ENCODE measurements at places on chromosomes 2 and 18. TPM values are rescaled to one million over a fixed set of nuclear protein-coding genes. Genes with fewer than 3 reads are reported as not detected.

DNA sequence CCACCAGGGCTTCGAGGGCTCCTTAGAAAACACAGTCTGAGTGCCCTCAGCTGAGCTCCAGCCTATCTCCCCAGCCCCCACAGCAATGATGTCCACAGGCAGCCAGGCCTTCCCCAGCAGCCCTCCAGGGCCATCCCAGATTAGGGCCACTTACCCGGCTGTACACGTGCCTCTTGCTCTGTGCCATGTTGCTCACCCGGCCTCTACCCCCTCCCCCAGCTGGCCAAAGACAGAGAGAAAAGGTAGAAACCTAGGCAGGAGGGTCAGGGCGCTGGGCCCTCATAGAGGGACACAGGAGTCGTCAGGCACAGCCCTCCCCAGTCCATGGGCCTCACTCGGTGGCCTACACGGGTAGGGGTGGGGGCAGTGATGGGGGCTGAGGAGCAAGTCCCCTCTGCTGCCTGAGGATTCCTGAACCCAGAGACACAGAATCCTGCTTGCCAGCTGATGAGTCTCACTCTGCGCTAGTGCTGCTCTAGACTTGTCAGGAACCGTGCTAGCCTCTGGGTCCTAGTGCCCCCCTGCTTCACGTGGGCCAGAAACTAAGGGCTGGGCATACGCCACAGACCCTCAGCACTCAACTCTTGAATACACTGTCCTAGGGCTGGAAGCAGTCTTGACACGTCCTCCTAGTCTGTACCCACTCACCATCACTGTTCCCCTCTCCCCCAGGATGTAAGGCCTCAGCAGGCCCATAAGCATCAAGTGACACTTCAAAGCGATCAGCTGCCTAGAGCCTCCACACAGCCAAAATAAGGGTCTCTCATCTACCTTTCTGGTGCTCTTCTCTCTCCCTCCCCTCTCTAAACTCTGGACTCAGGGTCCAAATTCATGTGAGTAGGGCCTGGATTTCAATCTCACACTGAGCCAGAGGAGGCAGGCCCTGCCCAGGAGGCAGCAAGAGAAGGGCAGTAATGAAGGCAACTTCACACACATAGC lies at the start of gene DCTN1:
Gene DCTN1, minus strand, starts transcription at position 461 of the 939 bp plus-strand sequence. Its CDS starts 274 bp downstream, at position 187.
- peak; percentile 44 for DNase-seq

SPATA3 gene
- polyA plus RNA-seq = not detected

CCDC74A gene
- polyA plus RNA-seq = 25.1 TPM

- DNase-seq = no peak
These were observed 49.7 kb downstream of the KLHL29 start for GRCh38 chr2:23434721-23435121.

NDUFS1 gene
- polyA plus RNA-seq = 77.4 TPM

DNA sequence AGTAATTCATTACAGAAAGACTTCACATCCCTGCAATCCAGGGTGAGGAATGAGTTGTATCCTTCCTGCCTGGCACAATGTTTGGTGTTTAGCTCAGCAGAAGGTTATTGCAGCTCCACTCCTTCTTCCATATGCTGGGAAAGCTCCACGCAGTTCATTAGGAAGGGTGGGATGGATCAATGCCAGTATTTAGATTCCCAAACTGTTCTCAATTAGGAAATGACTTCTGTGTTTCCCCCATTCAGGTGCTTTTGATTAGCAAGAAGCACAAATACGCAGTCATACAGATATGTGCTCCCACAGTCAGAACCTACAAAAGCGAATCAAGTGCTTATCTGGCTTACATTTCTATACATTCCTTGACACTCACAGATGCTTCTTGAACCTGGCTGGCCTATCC lies 340.6 kb downstream of the NYAP2 start:
- no peak for DNase-seq

- DNase-seq = peak; percentile 28
These were observed 11.9 kb upstream of the ARHGAP25 start for GRCh38 chr2:68722712-68723111.

- no peak for DNase-seq
These were observed 360.9 kb downstream of the ERBB4 start for GRCh38 chr2:212177724-212178123.

TEX44 gene
- polyA plus RNA-seq = not detected

- DNase-seq = peak; percentile 80
These were observed 3.4 kb upstream of the TET3 start for GRCh38 chr2:73981081-73982001.

GRCh38 chr18:36593641-36594040 lies 235.2 kb downstream of the TPGS2 start:
- DNase-seq = no peak

ALLC gene
- not detected for polyA plus RNA-seq

OTOS gene
- not detected for polyA plus RNA-seq

GRCh38 chr2:84197901-84198300 lies 261.2 kb downstream of the SUCLG1 start:
- DNase-seq = no peak

DNA sequence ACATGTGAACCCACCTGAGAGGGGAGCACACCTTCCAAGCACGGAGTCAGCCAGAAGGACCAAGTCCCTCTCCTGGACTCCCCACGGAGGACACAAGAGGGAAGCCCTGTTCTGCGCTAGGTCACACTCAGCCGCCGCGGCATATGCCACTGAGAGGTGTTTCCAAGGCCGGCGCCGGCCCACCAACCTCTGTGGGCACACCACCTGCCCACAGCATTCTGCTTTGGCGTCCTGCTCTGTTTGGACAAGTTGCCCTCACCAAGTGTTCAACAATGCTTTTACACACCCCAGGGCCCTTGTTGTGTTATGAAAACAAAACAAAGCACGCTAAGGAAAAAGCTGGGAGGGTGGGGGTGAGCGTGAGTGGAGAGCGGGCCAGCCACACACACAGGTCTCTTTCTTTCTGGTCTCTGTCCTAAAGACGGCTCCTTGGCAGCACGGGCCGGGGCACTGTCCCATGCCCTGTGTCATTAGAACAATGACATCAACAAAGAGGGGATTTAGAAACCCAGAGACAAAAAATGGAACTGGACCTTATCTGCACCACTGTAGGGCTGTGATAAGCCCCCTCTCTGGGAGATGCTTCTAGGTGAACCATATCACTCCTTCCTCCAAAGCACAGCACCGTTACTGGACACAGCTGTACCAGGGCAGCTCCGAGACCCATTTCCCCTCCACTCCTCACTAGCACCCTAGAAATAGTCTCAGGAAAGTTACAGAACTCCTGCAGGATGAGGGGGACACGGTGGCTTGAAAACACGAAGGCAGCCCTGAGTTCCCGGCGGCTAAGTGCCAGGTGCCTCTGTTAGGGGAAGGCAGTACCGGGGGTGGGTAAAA lies 17.0 kb downstream of the SMAD7 start:
- DNase-seq = no peak

- DNase-seq = no peak
These were observed 77.8 kb upstream of the PMAIP1 start for GRCh38 chr18:59821983-59822382.

- DNase-seq = no peak
These were observed 82.3 kb downstream of the MYCN start for GRCh38 chr2:16022548-16023240.

KCNG2 gene
- not detected for polyA plus RNA-seq

GPR45 gene
- polyA plus RNA-seq = not detected

DNA sequence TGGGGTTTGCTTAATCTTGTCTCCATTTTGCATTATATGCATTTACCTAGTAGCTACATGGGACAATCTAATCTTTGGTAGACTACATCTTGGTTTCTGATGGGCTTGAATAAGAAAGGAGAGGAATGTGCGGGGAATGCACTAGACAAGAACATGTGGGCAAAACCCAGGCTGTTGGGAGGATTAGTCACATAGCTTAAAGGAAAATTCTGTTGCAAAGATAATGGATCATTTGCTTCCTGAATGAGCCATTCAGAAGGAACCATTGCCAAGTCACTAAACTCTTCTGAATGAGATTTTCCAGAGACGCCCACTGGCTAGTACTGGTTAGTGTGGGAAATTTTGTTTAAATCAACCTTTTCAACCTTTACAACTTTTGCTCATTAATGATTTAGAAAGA lies 84.8 kb downstream of the OSBPL6 start:
- DNase-seq = no peak

PNPT1 gene
- polyA plus RNA-seq = 53.1 TPM

GPD2 gene
- 13.8 TPM for polyA plus RNA-seq

DNA sequence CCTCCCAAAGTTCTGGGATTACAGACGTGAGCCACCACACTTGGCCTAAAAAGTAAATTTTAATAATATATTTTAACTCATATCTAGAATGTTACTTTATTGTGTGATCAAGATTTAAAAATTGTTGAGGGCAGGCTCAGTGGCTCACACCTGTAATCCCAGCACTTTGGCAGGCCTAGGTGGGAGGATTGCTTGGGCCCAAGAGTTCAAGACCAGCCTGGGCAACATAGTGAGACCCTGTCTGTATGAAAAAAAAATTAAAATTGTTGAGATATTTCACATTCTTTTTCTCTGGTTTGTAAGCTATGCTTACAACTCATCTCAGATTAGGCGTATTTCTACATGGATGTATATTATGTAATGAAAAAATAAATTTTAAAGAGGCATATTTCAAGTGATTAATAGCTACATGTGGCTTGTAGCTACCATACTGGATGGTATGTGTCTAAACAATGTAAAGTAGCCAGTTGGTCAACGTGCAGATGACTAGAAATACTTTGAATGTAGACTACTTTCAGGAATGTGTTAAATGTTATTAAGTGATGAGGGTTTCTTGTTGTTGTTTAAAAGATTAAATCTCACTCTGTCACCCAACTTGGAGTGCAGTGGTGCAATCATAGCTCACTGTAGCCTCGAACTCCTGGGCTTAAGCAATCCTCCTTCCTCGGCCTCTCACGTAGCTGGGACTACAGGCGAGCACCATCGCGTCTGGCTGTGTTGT lies 5.9 kb downstream of the RAB10 start:
- DNase-seq = no peak

DNA sequence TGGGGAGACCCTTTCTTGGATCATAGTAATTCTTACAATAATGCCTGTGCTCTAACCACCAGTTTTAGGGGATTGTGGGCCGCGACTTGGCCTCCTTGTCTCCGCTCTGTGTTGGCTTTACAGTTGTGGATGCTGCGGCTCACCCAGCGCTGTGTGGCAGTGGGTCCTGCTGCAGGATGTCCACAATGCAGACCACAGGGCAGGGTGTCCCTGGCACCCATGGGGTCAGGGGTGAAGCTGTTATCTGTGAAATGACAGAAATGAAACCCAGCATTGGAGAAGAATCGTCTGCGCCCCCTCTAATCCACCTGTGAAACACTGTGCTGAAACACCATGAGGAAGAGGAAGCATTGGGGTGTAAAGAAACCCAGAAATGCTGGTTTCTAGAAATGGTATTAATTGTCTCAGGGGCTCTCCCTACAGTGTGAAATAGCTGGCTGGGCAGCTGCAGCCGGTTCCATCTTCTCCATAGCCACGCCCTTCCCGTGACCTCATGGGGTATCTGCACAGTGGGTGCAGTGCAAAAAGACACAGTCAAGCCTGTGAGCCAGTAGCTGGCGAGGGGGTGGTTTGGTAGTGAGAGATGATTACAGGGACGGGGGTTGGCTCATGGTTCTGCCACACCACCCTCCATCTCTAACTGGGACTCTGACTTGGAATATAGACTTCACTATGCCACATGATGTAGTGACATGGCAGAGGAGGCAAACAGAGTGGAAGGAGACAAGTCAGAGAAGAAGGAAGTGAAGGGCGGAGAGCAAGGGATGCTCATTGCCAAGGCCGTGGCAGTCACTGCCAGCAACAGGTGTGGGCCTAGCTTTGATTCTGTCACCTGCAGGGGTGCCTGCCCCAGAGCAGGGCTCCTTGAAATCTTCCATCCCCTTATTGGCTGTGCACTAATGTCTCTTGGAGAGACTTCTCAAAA lies 16.2 kb downstream of the INPP4A start:
- DNase-seq = no peak

GRCh38 chr2:75200140-75201096 lies 1.1 kb upstream of the TACR1 start:
- DNase-seq = no peak

CRYBA2 gene
- not detected for polyA plus RNA-seq

DNA sequence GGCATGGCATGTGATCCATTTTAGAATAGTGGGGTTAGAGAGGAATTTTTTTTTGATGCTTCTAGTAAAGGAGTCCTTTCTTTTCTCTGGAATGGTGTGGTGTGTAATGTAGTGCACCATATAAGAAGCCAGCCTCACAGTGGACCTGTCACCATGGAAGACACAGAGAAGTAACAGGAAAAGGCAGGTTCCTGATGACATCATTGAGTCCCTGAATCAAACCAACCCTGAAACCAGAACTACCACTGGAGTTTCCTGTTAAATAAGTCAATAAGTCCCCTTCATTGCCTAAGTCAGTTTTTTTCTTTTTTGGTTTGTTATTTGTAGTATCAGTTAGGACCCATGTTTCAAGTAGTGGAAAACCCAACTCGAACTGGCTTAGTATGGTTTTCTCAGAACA lies 11.9 kb downstream of the ADCYAP1 start:
- no peak for DNase-seq
